ENCODE measurements at places on chromosomes 12 and 14. TPM values are rescaled to one million over a fixed set of nuclear protein-coding genes. Genes with fewer than 3 reads are reported as not detected.

Gene STYK1
- 0.40 TPM for total RNA-seq

Gene RNF212B
- not detected for total RNA-seq

DNA sequence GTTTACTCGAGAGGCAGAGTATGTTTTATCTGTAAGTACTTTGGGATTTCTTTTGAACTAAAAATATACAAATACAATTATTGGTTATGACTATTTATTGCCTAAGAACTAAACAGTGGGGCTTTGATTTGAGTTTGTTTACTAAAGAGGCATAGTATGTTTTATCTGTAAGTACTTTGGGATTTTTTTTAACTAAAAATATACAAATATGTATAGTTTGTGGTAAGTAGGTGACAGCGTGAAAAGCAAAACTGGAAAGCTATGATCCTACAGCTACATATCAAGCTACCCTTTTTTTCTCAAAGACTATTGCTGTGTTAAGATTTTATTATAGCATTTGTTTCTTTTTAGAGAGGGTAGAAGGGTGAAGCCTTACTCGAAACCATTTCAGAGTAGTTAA, 171.0 kb downstream of the RAD51B start:
- H3K36me3 ChIP-seq: no peaks in the 10 kb centered on the region
- no peaks in the 10 kb centered on the region for H3K27me3 ChIP-seq
- no peak for DNase-seq
- no peak overlapping the region for H3K4me3 ChIP-seq

DNA sequence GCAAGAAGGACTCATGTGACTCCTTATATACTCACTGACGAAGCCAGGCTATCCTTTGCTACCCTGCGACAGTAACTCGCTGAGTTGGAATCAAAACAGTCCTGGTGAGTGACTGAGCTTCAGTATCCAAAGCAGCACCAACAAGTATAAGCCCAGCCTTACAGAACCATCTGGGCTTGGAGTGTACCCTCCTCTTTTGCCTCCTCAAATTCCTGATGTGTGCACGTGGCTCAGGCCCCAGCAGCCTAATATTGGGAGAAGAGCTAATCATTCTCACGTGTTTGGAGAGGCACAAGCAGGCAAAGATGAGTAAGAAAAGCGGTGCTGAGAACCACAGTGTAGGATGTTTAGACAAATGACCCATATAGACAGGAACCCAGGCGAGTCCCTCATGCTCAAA, 34.4 kb downstream of the PPTC7 start:
- peaks cover 8% of the 10 kb centered on the region for H3K4me1 ChIP-seq
- no peak overlapping the region for H3K4me3 ChIP-seq
- no peaks in the 10 kb centered on the region for H3K36me3 ChIP-seq

DNA sequence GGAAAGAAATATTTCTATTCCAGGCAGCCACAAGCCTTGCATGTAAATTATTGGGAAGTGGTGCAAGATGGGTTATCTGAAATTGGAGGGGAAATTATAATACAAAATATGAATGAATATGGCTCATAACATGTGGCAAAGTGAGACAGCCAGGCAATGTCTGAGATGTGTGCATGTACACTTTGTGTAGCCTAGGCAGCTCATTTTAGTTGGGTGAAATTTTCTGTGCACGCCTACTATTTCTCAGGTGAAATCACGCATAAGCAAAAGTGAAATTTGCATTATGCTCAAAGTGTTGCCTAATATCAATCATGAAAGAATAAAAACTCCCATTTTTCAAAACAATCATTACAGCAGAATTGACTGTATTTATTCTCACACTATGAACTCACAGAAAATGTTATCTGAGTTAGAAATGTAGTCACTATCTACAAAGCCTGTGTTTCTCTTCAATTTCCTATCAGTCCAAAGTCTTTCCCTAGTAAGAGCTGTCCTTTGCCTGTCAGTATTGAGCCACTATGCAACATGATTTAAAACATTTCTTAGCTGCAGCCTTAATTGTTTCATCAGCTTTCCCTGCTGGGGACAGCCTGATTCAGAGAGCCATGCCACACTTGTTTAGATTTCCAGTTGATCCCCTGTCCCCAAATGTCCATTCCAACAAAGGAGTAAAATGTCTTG, 80.7 kb downstream of the EPS8 start:
- H3K4me3 ChIP-seq: no peak overlapping the region
- H3K36me3 ChIP-seq: no peaks in the 10 kb centered on the region
- H3K4me1 ChIP-seq: peaks cover 20% of the 10 kb centered on the region
- no peak overlapping the region for H3K27ac ChIP-seq
- H3K27me3 ChIP-seq: no peaks in the 10 kb centered on the region

DNA sequence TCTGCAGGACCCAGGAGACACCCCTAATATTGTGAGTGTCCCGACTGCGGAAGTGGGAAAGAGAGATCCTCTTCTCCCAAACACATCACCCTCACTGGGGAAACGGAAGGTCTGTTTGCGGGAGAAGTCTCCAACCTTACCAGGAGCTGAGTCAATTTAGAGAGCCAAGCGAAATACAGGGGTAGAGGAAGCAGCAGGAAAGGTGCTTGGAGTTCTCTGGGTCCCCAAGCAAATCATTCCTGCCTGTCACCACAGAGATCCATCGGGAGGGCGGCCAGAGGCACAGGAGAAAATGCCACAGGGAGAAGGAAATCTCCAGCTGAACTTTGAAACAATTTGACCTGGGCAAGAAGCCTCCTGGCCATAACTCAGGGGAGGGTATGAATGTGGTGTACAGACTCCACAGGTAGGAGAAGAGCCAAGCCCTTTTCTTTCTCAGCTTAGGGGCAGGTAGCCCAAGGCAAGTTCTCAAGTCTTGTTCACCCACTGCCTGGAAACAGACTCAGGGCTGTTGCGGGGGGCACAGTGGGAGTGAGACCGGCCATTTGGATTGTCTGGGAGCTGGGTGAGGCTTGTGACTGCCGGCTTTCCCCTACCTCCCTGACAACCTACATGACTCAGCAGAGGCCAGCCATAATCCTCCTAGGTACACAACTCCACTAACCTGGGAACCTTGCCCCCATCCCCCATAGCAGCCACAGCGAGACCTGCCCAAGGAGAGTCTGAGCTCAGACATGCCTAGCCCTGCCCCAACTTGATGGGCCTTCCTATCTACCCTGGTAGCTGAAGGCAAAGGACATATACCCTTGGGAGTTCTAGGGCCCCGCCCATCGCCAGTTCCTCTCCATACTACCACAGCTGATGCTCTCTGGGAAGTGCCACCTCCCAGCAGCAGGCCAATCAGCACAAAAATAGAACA, 211.9 kb upstream of the ARHGAP5 start:
- no peak overlapping the region for H3K27ac ChIP-seq
- no peaks in the 10 kb centered on the region for H3K4me1 ChIP-seq
- H3K36me3 ChIP-seq: no peaks in the 10 kb centered on the region
- H3K27me3 ChIP-seq: no peaks in the 10 kb centered on the region
- no peak overlapping the region for H3K4me3 ChIP-seq
- DNase-seq: no peak

DNA sequence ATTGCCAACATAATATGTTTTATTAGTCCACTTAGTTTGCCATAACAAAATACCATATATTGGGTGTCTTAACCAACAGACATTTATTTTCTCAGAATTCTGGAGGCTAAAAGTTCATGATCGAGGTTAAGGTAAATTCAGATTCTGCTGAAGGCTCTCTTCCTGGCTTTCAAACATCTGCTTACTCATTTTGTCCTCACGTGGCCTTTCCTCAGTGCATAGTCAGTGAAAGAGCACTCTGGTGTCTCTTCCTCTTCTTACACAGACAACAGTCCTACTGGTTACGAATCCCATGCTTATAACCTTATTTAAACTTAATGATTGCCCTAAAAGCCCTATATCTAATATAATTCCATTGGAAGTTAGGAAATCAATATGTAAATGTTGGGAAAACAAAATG, 479.7 kb downstream of the FSCB start:
- H3K27ac ChIP-seq: no peak overlapping the region
- no peaks in the 10 kb centered on the region for H3K27me3 ChIP-seq
- H3K4me1 ChIP-seq: no peaks in the 10 kb centered on the region
- H3K36me3 ChIP-seq: no peaks in the 10 kb centered on the region
- H3K4me3 ChIP-seq: no peak overlapping the region

DNA sequence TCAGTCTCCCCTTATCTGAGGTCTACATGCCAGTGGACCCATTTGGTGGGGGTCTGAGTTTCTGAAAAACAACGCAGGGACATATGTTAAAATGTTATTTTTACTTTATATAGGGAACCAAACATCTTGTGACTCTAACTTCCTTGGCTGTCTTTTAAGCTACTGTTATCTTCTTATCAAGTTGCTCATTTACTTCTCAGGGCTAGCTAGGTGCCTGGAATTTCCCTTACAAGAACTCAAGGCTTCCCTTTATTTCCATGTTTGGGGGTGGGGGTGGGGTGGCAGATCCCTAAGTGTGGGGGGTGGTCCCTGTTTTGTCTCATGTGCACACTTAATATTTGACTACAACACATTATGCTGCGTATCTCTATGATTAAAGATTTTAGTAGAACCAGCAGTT, 31.6 kb downstream of the PPP1R36 start:
- no peaks in the 10 kb centered on the region for H3K36me3 ChIP-seq
- DNase-seq: no peak
- H3K4me3 ChIP-seq: no peak overlapping the region
- no peaks in the 10 kb centered on the region for H3K4me1 ChIP-seq

DNA sequence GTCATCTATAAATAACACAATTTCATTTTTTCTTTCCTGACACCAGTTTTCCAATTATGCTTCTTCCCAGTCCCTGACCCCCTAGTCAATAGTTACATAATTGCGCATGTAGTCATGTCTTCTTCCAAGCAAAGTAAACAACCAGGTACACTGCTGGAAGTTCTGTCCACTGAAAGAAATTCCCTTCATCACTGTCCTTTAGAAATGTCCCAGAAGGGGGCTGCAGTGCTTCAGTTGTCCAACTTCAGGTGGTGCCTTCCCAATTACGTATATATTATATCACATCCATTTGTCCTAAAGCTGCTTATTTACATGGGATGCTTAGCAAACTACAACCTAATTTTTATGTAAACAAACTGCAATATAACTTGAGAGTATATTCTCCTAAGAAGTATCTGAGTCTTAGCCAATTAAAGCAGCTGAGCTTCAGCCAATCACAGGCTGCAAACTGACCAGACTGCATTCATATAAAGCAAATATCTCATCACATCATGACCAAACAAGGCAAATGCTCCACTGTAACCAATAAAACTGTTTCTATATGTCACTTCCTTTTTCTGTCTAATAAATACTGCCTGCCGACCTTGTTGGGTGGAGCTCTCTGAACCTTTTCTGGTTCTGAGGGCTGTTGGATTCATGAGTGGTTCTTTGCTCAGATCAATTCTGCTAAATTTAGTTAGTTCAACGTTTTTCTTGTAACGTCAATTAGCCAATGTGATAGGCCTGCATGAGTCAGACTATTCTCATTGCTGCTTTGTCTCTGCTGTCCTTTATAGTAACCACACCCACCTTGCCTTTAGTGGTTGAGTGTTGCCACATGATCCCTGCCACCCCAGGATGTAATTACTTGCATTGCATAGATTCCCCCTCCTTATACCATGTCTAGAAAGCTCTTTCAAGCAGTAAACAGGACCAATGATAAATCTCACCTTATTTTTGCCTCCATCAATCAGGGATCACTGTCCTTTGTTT, 239.3 kb downstream of the ALG10B start:
- no peak overlapping the region for H3K4me3 ChIP-seq
- no peaks in the 10 kb centered on the region for H3K36me3 ChIP-seq
- peaks cover 8% of the 10 kb centered on the region for H3K4me1 ChIP-seq
- no peak overlapping the region for H3K27ac ChIP-seq

GRCh38 chr12:26715232-26715631, 117.8 kb downstream of the ITPR2 start:
- H3K27ac ChIP-seq: no peak overlapping the region
- no peaks in the 10 kb centered on the region for H3K36me3 ChIP-seq
- no peaks in the 10 kb centered on the region for H3K27me3 ChIP-seq
- peaks cover under 1% of the 10 kb centered on the region for H3K4me1 ChIP-seq
- no peak for DNase-seq
- no peak overlapping the region for H3K4me3 ChIP-seq
